Endothelial cell of umbilical vein (primary cell): ENCODE measurements at places on chromosomes 13 and 19.
A peak's percentile ranks its signal among the peaks of the same experiment; 100 is the strongest.

DNA sequence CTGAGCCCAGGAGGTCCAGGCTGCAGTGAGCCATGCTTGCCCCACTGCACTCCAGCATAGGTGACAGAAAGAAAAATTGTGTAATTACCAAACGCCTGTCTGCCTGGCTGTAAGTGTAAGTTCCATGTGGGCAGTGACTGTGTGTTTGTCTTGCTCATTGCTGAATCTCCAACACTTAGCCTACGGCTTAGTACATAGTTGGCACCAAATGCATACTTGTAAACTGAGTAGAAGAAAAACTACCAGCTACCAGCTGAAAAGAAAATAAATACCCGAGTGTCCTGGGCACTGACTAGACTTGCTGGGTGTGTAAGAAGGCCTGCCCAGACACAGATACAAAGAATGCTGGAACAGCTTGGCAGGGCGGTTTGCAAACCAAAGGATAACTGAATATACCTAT is 2.7 kb upstream of the CEBPG start:
- no peak overlapping the region for H3K27ac ChIP-seq
- peaks cover 9% of the 10 kb centered on the region for H3K27me3 ChIP-seq
- no peaks in the 10 kb centered on the region for H3K36me3 ChIP-seq
- no peak overlapping the region for H3K4me3 ChIP-seq
- H3K4me1 ChIP-seq = peaks cover 20% of the 10 kb centered on the region
- no peak for DNase-seq

- no peak overlapping the region for H3K27ac ChIP-seq
- peaks cover 4% of the 10 kb centered on the region for H3K36me3 ChIP-seq
- no peak overlapping the region for H3K4me3 ChIP-seq
- peak; percentile 55 for DNase-seq
These were observed 22.8 kb downstream of the HAUS8 start for GRCh38 chr19:17052439-17052838.

GRCh38 chr19:803099-803561 is 5.9 kb downstream of the PTBP1 start:
- H3K27ac ChIP-seq = no peak overlapping the region
- H3K4me1 ChIP-seq = peaks cover 35% of the 10 kb centered on the region
- DNase-seq = no peak
- H3K4me3 ChIP-seq = no peak overlapping the region

DNA sequence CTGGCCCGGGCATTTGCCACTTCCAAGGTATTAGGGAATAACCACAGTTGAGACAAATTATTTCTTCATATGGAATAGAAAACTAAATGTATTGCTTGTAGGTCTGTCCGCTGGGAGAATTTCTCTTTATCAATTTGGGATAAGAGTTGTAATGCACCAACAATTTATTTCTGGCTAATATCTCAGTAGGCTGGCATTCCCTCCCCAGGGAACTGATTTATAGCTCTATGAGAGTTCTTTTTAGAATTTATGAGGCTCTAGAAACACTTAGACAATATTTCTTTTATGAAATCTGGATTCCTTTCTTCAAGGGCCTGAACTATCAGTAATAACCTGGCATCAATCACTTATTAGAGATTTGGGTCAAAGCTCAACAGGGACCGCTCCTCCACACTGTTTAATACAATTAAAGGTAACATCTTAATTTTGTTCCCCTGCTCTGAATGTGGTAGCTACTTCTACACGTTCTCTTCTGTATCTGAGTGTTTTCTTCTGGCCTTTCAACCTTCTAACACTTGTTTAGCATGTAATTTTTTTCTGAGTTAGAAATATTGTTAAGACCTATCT is 857.4 kb upstream of the PRR20A start:
- DNase-seq = no peak
- H3K36me3 ChIP-seq = no peaks in the 10 kb centered on the region
- no peak overlapping the region for H3K4me3 ChIP-seq
- H3K27ac ChIP-seq = no peak overlapping the region
- H3K27me3 ChIP-seq = no peaks in the 10 kb centered on the region

DNA sequence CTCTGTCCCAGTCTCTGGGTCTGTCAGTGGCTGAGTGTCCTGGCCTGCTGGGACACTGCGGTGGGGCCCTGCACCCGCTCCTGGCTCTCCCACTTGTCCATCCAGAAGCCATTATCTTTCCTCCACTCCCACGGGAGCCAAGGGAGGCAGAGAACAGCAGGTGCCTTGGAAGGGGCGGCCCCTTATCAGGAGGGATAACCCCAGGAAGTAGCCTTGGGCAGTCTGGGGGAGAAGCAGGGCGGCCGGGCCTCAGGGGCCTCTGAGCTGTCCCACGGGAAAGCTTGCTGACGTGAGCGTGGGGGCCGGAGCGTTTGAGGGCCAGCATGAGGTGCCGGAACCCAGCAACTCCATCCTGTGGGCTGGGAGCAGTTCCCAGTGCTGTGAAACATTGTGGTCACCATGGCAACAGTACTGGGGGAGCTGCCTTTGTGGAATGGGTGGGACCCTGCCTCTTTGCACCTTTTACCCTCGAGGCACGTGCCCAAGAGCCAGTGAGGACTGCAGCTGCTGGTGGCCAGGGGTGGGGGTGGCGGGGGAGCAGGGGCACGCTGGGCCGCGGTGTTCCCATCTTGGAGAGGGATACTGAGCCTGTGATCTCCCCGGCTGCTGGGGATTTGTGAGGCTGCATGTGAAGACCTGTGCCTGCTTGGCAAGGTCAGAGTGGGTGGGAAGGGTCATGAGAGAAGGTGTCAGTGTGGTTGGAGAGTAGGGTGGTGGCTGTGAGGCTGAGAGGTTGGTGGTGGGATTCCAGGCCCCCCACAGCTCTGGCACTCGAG is 20.9 kb downstream of the KLHL26 start:
- H3K27ac ChIP-seq = no peak overlapping the region
- no peaks in the 10 kb centered on the region for H3K36me3 ChIP-seq
- peaks cover 3% of the 10 kb centered on the region for H3K4me1 ChIP-seq
- no peak for DNase-seq

DNA sequence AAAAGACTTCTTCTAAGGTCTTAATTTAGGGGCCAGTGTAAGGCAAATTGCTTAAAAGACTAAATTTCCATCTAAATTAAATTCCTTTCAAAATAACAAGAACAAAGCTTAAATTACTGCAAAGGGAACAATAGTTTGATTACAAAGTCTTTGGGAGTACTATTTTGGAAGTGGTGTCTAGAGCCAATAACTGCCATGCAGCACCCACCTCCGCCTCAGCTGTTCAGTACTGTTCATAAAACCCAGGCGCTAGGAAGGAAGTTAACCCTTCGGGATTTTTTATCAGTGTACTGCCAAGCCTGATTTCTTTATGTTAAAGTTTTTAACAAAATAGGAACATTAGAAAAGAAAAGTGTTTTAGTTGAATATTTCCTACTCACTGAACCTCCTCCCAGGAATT is 210.1 kb downstream of the LIG4 start:
- no peak overlapping the region for H3K4me3 ChIP-seq
- no peaks in the 10 kb centered on the region for H3K27me3 ChIP-seq
- H3K4me1 ChIP-seq = no peaks in the 10 kb centered on the region
- no peaks in the 10 kb centered on the region for H3K36me3 ChIP-seq
